Fibroblast of gingiva (primary cell): ENCODE measurements at places on chromosomes 13 and 19.

DNA sequence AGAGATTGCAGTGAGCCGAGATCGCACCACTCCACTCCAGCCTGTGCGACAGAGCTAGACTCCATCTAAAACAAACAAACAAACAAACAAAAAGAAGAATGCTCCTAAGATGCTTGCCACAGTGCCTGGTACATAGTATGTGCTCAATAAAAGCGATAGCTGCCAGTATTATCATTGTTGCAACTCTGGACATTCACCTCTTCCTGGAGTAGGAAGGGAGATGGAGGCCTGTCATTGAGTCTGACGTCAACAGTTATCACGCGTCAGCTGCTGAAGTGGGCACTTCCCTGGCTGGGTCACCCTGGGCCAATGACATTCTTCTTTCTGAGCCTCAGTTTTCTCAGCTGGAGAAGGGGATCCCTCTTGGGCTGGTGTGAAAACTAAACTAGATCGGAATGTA, 4.2 kb upstream of the PLAUR start:
- DNase-seq: no peak

GRCh38 chr13:99258210-99258860, at the start of gene GPR18:
TSS of gene GPR18 (minus strand) at chr13:99258379. CDS start at chr13:99255872, 2,507 bp downstream.
- DNase-seq: no peak

- peak; percentile 45 for DNase-seq
Measured at GRCh38 chr13:74575729-74576125, 441.5 kb upstream of the KLF12 start.

GRCh38 chr19:510606-511100, 3.4 kb downstream of the TPGS1 start:
- peak; percentile 71 for DNase-seq

DNA sequence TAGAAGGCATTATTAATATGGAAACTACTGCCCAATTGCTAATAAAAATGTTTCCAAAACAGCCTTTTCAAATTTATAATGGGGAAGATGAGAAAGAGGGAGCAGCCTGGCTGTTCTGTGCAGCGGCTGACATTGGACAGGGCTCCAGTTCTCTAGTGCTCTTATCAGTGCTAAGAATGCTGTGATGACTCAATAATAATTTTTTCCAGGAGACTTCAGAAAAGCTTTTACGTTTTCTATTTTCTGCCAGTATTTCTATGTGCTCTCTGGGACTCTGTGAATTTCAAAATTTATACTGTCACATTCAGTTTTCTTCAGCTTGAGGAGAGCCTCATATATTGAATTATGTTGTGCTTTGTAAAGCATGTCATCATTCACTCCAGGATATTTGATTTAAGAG, 209.6 kb downstream of the VWA8 start:
- peak; percentile 2 for DNase-seq
